ENCODE measurements at places on chromosomes 16 and 17.

DNA sequence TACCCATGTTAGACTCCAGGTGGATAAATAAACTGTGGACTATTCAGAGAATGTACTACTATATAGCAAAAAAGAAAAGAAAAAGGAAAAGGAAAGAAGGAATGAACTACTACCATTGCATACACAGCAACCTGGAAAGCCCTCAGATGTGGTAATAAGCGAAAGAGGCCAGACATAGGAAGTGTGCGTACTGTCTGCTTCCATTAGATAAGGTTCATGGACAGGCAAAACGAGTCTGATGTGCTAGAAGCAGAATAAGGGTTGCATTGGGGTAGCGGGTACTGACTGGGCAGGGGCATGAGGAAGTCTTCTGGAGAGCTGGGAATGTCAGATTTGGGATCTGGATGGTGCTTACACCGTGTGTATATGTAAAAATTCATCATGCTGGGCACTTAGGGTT, 21.8 kb downstream of the CLEC16A start:
- no peak for ATAC-seq
- H3K36me3 ChIP-seq: peaks cover 61% of the 10 kb centered on the region
- peaks cover 57% of the 10 kb centered on the region for H3K4me1 ChIP-seq

- H3K27me3 ChIP-seq: peaks cover 78% of the 10 kb centered on the region
- no peak for ATAC-seq
- H3K36me3 ChIP-seq: no peaks in the 10 kb centered on the region
- peaks cover 18% of the 10 kb centered on the region for H3K4me1 ChIP-seq
- H3K27ac ChIP-seq: no peak overlapping the region
Measured at GRCh38 chr17:50533720-50534148, 1.2 kb downstream of the EPN3 start.

- peaks cover 8% of the 10 kb centered on the region for H3K36me3 ChIP-seq
- peaks cover 81% of the 10 kb centered on the region for H3K4me1 ChIP-seq
- peak; percentile 60 for ATAC-seq
- H3K4me3 ChIP-seq: peak overlapping the region; percentile 99
Measured at GRCh38 chr16:81779536-81780320, 637 bp downstream of the PLCG2 start.

- no peak overlapping the region for H3K27ac ChIP-seq
- ATAC-seq: no peak
- no peak overlapping the region for H3K4me3 ChIP-seq
Measured at GRCh38 chr16:49889725-49890397, 33.9 kb upstream of the ZNF423 start.

GRCh38 chr16:17238285-17239028, 232.3 kb downstream of the XYLT1 start:
- no peak overlapping the region for H3K4me3 ChIP-seq
- H3K27me3 ChIP-seq: no peaks in the 10 kb centered on the region
- H3K36me3 ChIP-seq: peaks cover 46% of the 10 kb centered on the region
- ATAC-seq: peak; percentile 72
- peaks cover 24% of the 10 kb centered on the region for H3K4me1 ChIP-seq

DNA sequence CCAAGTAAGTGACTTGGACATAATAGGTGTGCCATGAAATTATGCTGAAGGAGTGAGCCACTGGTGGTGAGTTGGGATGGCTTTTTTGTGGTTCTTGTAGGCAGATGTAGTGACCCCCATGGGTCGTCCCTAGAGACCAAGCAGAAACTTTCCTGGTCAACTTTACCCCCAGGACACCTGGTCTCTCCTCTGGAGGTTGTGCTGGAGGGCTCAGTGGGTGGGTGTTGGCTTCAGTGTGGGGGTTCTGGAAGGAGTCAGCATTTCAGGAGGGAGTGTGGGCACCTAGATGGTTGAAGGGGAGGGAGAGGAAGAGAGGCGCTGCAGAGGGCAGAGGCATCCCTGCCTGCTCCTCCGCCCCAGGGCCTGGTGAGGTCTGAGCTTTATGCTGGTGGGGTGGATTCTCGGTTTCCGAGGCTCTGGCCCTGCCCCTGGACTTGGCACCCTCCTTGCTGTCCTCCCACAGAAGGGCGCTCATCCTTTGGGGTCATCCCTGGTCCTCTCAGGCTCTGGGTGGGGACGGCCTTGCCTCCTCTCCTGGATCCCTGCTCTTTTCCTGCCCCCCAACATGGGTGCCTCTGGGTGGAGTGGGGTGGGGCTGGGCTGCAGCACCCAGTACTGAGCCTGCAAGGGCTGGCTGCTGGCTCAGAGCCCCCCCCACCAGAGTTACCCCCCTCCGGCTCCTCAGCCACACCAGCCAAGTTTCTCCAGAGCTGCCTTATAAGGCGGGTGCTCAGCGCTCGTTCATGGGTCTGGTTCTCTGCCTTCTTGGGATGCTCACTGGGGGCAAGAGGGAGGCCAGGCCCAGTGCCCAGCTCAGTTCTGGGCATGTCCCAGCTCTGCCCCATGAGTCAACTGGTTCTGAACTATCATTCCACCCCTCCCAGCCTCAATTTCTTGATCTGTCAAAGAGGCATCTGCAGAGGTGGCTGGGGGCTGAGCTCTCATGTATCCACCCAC, 266.8 kb downstream of the SEC14L1 start:
- no peaks in the 10 kb centered on the region for H3K27me3 ChIP-seq
- peak overlapping the region; percentile 95 for H3K27ac ChIP-seq
- no peak overlapping the region for H3K4me3 ChIP-seq
- peaks cover 96% of the 10 kb centered on the region for H3K4me1 ChIP-seq
- H3K36me3 ChIP-seq: peaks cover 21% of the 10 kb centered on the region
- ATAC-seq: no peak

DNA sequence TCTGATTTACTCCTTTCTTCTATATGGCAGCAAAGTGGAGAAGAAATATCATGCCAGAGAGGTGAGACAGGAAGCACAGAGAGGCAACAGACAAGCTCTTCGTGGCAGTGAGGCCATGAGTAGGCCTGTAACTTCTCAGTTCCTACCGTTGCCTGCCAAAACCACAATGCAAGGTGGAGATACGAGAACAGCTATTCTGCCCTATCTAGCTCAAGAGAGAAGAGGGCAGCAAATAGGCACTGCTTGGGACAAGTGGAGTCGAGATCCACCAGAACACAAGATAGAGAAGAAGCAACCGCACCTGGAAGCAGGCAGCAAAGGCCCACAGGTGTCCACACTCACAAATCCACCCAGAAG, 24.8 kb downstream of the RANBP10 start:
- no peak overlapping the region for H3K4me3 ChIP-seq
- ATAC-seq: peak; percentile 60
- peaks cover 13% of the 10 kb centered on the region for H3K36me3 ChIP-seq
- peaks cover 32% of the 10 kb centered on the region for H3K4me1 ChIP-seq

- no peak overlapping the region for H3K4me3 ChIP-seq
- no peaks in the 10 kb centered on the region for H3K36me3 ChIP-seq
- peaks cover 15% of the 10 kb centered on the region for H3K27me3 ChIP-seq
- no peak for ATAC-seq
- no peak overlapping the region for H3K27ac ChIP-seq
- H3K4me1 ChIP-seq: peaks cover 6% of the 10 kb centered on the region
Measured at GRCh38 chr17:39064819-39065218, 86.6 kb downstream of the PLXDC1 start.

GRCh38 chr16:76879420-76879819, 311.6 kb upstream of the MON1B start:
- no peak for ATAC-seq
- no peaks in the 10 kb centered on the region for H3K4me1 ChIP-seq
- H3K27ac ChIP-seq: no peak overlapping the region

DNA sequence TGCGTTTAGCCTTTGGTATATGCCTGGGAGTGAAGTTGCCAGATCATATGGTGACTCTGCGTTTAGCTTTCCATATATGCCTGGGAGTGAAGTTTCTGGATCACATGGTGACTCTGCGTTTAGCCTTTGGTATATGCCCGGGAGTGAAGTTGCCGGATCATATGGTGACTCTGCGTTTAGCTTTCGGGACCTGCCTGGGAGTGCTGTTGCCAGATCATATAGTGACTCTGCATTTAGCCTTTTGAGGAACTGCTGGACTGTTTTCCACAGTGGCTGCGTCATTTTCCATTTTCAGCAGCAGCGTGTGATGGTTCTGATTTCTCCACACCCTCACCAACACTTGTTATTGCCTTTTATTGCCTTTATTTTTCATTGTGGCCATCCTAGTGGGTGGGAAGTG, 73.0 kb downstream of the OR1D5 start:
- H3K27me3 ChIP-seq: no peaks in the 10 kb centered on the region
- no peaks in the 10 kb centered on the region for H3K4me1 ChIP-seq
- no peak for ATAC-seq
- no peak overlapping the region for H3K4me3 ChIP-seq

GRCh38 chr17:46869296-46869695, 17.9 kb downstream of the WNT9B start:
- H3K27ac ChIP-seq: no peak overlapping the region
- H3K36me3 ChIP-seq: no peaks in the 10 kb centered on the region
- no peak for ATAC-seq
- H3K27me3 ChIP-seq: peaks cover 37% of the 10 kb centered on the region
- no peaks in the 10 kb centered on the region for H3K4me1 ChIP-seq

DNA sequence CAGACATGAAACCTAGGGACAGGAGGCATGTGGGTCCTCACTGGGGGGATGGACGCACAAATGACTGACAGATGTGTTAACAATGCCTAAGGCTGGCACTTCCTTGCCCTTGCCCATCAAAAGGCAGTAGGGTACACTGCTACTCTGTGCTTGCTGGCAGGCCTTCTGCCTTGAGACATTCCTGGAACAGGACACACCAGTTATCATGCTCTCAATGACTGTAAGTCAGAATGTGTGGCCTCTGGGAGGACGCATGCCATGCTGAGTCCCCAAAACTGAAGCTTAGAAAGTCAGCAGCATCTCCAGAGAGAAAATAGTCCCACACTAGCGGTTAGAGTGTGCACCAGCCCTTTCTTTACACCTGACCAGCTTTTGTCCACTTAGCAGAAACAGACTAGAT, 16.1 kb upstream of the SREBF1 start:
- no peak overlapping the region for H3K4me3 ChIP-seq
- H3K27me3 ChIP-seq: no peaks in the 10 kb centered on the region
- no peaks in the 10 kb centered on the region for H3K36me3 ChIP-seq
- H3K4me1 ChIP-seq: peaks cover 31% of the 10 kb centered on the region
- H3K27ac ChIP-seq: no peak overlapping the region
- ATAC-seq: no peak
